Suppressor macrophage (primary cell): ENCODE measurements at places on chromosomes 4 and X.

DNA sequence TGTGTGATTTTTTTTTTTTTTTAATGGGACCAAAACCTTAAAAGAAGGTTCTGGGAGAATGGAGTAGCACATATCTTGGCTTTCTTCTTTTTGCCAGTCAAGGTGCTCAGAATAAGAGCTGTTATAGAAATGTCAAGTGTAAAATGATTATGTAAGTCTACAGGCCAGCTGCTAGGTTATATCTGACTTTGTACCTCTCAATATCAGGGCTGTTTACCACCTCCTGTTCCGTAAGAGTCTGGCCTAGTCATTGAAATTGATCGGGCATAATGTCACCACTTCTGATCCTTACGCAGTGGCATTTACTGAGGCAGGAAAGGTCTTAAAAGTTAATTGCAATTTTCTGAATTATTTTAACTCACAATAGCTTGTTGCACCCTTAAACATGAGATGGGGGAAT is 41.1 kb downstream of the LIMCH1 start:
- no peak for DNase-seq

- no peak for DNase-seq
Observed at GRCh38 chrX:154742613-154743012, 8.3 kb downstream of the GAB3 start.

DNA sequence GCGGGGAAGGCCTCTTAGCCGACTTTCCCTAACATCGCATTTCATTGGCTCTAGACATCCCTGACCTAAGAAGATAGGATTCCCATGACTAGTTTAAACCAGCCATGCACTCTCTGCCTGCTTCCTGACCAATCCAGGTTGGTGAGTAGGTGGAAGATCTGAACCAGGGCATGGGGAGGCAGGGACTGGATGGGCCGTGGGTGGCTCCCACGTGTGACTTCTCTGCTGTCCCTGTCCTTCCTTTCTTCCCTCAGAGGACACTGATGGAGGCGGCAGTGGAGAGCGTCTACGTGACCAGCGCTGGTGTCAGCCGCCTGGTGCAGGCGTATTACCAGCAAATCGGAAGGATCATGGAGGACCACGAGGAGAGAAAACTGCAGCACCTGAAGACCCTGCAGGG is 90.7 kb downstream of the EVC start:
- no peak for DNase-seq

DNA sequence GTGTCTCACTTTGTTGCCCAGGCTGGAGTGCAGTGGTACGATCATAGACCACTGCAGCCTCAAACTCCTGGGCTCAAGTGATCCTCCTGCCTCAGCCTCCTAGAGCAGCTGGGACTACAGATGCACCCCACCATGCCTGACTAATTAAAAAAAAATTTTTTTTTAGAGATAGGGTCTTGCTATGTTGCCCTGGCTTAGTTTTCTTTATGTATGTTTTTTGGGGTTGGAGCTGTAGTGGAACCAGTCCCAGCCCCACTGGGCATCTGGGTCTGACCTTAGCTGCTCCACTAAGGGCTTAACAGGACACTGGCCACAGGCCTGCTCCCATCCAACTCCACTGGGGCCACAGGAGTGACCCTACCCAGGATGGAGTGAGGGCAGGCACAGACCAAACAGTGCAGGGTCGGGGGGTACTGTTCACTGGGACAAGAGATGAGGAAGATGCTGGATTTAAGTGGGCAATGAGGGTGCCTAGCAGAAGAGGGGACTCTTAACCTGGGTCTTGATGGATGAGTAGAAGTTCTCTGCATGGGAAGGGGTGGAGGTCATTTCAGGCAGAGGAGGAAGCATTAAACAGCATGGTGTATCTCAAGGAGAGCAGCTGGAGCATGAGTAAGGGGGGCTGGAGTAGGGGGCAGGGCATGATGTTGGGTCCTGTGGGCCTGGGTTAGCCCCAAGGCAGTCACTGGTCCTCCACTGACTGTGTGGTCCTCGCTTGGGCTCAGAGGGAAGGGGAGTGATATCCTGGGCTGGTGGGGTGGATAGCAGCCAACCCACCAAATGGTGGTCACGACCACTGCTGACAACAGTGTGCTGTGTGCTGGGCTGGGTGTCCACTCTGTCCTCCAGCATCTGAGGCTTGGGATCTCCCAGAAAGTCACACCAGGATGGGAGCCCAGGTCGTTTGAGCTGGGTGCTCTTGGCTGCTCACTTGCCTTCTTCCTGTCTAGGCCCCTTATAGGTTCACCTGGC is 24.1 kb upstream of the ADD1 start:
- DNase-seq = no peak

DNA sequence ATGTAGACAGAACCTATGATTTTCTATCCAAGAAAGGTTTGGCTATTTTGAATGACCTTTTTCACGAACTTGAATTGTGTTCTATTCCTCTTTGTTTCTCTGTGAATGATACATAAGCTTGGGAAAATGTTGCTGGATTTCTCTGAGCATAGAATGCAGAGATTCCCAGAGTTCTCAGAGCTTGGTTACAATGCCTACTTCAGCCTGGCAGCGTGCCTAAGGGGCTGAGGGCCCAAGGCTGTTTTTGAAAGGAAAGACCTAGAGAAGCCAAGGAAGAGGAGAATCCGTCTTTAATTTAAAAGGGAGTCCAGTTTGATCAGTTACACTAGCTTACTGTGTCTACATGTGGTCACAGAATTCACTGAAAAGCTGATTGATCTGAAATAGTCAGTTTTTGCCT is 55.3 kb upstream of the CXorf51B start:
- DNase-seq = no peak

- no peak for DNase-seq
Observed at GRCh38 chr4:22487328-22487727, 28.5 kb downstream of the ADGRA3 start.

DNA sequence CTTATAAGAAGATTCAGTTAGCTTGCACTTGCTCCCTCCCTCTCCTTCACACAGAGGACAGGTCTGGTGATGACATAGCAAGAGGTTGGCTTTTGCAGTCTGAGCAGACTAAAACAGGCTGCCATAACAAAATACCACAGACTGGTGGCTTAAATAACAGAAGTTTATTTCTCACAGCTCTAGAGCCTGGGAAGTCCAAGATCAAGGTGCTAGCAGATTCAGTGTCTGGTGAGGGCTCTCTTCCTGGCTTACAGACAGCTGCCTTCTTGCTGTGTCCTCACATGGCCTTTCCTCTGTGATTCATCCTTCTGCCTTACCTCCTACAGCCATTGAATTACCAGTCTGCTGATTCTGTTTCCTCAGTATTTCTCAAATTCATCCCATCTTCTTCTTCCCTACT is 13.1 kb downstream of the RP2 start:
- peak; percentile 18 for DNase-seq

DNA sequence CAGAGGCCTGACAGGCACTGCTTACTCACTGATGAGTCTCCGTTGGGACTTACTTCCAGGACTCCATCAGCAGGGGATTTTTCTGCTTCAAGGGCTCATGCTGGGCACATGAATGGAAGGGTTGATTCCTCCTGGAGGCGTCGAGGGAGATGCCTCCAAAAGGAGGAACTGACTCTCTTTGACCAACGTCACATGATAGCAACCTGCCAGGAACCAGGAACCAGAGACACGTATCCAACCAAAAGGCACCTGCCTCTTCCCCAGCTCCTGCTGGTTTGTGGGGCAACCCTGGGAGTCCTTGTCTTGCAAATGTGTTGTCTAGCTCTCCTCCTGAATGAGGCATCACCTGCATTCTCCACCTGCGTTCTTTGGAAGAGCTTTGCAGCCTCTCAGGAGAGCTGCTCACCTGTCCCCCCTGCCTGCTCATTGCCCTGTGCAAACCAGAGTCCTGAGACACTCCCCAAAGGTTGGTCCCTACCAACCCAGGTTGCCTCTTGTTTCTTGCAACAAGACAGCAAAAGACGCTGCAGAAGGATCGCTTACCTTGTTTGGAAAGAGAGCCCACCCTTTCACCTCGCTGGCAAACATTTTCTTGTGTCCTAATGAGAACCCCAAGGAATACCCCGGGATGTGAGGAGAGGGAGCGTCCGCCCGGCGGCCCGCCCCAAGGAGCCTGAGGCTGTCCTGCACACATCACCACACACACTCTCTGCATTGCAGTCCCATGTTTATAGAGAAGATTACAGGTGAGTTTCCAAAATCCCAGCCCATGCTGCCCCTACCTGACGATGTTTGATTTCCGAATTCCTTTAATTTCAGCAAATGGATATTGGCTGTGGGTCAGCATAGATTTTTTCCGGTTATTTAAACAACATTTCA is 30.5 kb upstream of the SHOX start:
- DNase-seq = no peak

DNA sequence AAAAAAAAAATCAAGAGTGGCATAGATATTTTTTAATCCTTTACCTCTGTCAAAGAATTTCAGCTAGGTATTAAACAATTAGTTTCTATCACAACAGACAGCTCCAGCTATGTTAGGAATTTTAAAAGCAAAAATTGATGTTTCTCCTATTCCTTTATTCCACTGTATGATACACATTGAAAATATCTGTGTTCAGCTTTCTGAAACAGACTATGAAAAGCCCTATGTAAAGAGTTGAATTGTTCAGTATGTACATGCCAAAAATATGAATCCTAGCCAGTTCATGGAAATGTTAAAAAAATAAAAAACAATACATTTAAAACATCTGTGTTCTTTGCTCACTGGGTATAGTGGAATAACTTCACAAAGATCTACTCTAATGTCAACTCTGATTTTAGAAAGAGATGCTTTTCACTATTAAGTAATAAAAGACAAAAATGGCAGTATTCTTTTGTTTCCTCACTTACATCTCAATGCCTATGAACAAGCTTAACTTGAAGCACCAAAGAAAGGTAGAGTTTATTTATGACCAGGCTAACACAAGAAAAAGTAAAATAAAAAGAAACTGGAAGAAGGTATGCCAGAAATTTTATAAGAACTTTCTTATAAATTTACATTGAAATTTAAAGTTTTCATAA is 32.1 kb downstream of the FBXW7 start:
- no peak for DNase-seq

- no peak for DNase-seq
Observed at GRCh38 chr4:162715401-162715800, 451.3 kb downstream of the NAF1 start.

DNA sequence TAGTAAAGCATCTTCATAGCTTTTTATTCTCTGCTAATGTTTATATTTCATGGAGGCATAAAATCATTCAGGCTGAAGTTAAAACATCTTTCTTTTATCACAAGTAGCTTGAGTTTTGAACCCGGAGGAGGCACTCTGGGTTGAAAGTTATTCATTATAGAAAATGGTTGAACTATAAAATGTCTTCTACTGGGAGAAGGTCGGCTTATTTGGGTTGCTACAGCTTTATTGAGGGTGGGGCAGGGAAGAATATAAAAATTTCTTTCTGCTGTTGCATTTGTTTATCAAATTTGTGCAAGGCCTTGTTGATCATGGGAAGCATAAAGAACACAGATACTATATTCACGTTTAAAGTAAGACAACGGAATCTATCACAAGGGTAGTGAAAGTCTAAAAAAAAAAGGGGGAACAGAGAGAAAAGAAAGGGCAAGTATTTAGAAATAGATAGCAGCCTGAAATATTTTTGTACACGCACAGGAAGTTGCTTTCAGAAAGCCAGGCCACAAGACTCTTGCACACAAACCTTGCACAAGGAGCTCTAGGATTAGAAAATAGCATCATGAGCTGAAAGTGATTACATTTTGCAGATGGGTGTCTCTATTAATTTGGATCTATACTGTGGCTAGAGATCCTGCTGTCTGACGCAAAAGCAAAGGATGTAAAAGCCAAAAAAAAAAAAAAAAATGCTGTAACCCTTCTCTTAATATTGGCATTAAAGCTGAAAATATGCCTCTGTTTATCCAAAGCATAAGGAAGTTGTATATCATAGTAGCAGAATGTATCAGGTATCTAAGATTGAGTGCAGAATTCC is 37.2 kb upstream of the FAM9C start:
- DNase-seq = peak; percentile 82

DNA sequence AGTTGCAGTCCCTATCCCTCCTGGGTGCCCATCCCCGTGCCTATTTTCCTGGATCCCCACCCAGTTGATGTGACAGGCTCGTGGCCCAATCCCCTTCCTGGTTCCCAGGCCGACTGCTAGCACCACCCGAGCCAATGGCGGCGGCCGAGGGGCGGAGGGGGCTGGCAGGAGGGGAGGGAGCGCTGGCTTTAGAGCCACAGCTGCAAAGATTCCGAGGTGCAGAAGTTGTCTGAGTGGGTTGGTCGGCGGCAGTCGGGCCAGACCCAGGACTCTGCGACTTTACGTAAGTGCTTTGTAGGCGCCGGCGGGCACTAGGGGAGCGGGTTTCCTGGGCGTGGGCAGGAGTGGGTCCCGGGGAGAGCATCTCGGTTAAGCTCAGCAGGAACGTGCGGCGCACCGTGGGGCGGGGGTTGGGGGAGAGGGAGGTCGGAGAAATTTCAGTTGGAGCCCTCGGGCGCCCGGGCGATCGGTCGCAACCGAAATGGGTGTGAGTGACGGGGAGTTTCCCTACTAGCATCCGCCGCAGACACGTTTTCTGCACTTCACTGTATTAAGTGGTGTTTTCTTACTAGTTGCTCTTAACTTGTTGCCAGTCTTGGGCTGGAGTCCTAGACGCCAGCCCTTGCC is at the start of gene PLS3:
Gene PLS3 (plus strand): TSS at position 197 of the 627 bp plus-strand sequence. CDS start 49,077 bp downstream, outside the sequence.
- peak; percentile 7 for DNase-seq
